Stimulated activated CD4-positive, alpha-beta T cell treated with anti-CD3 and anti-CD28 coated beads, Interleukin-12 subunit alpha, Interleukin-12 subunit beta, amount 100 ng/mL, for 4 hours (primary cell): ENCODE measurements at places on chromosomes 7 and 10.

DNA sequence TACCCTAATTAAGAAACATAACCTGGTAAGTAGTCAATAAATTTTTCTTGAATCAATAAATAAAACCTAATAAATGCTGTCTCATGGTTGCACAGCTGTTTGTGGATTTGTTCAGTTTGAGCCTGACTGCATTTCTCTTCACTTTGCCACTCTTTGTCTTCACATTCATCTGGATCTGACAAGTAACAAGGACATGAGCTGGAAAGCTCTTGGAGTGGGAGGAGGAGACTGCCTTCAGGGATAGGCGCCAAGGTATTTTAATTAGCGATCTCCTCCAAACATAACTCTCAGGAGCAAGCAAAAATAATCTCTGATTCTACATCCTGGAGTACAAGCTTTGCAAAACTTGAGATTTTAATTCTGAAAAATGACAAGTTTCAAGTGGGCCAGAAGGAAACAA lies 251.0 kb downstream of the BMPER start:
- no peak for DNase-seq

DNA sequence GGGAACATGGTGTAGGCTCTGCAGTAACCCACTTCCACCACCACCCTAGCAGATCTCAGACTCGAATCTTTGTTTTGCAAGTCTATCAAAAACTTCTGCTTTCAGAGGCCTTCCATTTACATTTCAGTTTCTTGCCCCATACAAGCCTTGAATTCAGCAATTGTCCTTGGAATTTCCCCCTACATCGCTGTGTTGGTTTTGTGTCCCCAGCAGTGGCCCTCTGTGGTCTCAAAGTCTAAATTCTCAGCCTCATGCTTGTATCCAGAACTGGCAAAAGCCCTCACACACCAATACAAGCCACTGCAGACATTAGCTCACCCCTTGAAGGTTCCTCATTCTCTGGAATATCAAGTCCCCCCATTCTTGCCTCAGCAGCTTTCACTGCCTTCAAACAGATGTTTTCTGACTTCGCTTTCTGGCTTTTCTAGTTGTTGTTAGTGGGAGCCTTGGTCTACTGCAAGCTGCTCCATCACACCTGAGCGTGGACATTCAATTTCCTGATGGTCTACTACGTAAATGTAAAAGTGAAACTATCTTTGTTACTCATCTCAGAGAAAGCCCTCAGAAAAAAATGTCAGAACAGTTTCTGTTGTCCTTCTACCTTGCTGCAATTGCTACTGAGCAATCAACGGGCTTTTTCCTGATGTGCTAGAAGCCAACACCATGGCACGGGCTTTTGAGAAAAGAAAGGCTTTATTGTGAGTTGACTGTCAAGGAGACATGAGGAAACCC lies 1.8 kb upstream of the NUB1 start:
- DNase-seq: no peak

- no peak for DNase-seq
Measured at GRCh38 chr10:5575482-5576153, 50.9 kb downstream of the CALML3 start.

DNA sequence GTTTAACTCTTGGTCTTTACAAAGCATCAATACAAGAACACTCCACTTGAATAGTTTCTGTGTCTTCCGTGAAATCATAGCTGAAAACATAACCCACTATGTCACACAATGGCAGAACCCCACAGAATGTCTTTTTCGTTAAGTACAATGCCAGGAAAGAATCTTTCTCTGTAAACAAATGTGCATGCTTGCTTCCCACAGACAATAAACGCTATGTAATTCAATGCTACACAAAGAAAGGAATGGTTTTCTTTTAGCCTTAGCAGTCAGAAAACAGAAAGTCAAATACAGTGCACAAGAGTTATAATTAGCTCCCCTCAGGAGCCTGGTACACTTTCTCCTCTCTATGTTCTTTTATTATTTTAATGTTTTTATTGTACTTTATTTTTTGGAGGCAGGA lies 186.1 kb downstream of the SRPK2 start:
- DNase-seq: no peak

DNA sequence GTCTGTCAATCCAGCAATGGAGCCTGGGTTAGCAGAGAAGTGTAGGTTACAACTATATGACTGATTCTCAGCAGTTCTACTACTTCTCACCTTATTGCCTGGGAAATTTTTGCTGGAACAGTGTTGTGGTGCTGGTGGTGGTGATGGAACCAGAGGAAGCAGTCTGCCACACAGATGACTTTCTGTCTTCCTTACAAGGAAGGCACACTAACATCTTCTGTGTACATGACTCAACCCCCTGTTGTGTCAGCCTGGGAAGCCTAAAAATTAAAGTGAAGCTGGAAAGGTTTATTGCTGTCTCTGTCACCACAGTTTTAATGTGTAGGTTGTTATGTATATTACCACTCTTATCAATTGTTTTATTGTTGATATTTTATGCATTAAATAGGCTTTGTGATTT lies 40.3 kb downstream of the ANKRD7 start:
- DNase-seq: no peak

GRCh38 chr7:130988443-130988842 lies 254.4 kb upstream of the KLF14 start:
- DNase-seq: no peak

GRCh38 chr10:84404783-84405182 lies 76.4 kb downstream of the CCSER2 start:
- no peak for DNase-seq

DNA sequence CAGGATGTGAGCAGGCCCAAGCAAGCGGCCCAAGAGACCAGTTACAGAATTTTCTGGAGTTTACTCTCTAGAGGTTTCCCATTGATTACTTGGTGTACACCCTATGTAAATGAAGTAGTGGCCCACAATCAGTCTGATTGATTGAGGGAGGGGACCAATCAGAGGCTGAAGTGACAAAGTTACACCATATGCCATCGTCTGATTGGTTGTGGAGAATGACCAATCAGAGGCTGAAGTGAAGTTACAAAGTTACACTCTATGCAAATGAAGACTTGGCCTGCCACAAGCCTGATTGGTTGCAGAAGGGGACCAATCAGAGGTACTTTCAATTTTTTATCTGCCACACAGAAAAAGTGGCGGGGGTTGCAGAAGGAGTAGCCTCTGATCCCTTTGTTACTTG lies 83.7 kb downstream of the KIF20B start:
- no peak for DNase-seq

DNA sequence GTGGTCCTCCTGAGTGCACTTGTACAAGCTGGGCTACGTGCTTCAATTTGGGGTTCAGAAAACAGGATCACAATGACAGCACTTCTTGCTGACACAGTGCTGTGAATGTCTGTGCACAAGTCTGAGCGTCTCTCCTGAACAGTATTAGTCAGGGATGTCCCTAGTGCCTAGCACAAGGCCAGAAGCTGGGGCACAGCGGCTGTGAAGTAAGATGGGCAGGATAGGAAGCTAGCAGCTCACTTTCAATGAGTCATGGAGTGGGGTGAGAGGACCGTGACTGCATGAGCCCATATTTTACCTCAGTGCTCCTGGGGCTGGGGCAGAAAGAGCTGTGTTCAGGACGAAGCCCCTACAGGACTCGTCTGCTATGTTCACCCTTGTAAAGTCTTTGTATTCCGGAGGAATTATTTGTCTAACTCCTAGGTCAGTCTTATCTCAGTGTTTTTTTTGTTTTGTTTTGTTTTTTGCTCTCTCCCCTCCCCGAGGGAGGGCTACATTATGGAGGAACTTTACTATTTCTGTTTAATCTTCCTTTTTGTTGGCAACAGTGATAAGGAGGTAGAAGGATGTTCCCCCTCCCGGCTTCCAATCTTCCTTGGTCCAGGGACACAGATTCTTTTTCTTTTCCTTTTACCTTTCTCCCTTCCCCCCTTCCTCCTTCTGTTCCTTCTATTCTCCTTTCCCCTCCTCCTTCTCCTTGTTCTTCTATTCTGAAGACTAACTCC lies 2.8 kb upstream of the LRMDA start:
- DNase-seq: no peak

- DNase-seq: no peak
Measured at GRCh38 chr10:38054361-38054797, 39.8 kb upstream of the ZNF37A start.

- DNase-seq: no peak
Measured at GRCh38 chr7:2838873-2839578, 5.1 kb downstream of the GNA12 start.

- no peak for DNase-seq
Measured at GRCh38 chr7:156497776-156498509, 142.6 kb upstream of the RNF32 start.

DNA sequence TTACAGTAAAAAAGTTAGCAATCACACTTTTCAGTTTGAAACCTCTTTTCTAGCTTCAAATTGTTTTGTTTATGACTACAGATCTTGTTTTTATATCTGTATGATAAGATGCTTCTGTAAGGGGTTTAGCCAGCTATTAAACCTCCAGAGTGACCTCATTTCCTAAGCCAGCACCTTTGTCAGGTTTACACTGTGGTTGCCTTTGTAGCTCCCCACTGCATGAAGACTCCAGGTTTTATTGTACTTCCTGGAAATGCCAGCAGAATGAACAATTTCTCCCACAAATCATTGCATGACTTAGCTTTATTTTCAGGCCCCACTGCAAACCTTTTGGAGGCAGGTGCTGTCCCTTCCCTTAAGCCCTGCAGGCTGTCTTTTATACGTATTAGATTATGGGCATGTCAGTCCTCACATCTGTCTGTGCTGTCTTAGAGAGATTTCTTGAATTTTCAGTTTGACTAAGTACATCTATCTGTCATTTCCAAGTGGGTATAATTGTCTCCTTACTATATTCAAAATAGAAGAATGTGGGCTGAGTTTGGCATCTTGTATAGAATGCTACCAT lies 8.2 kb upstream of the AGR3 start:
- DNase-seq: no peak

GRCh38 chr10:61896854-61897661 lies 4.4 kb upstream of the ARID5B start:
- DNase-seq: peak; percentile 28

GRCh38 chr7:100632951-100633717 lies 8.2 kb downstream of the TFR2 start:
- DNase-seq: peak; percentile 61

DNA sequence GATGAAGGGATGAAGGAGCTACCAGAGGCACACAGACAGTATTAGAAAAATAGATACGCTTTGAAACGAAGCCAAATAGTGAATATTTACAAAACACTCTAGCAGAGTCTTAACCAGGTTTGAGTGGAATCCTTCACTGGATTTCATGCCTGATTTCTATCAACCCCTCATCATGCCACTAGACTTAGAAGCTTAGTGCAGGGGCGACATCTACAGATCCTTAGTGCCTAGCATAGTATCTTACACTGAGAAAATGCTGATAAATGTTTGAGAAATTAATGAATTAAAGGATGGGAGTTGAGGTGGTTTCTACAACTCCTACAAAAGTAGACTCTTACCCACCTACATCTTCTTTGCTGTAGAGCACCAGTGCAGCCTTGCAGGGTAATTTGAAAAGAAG lies 54.7 kb upstream of the CCNJ start:
- DNase-seq: no peak

- DNase-seq: no peak
Measured at GRCh38 chr7:28479507-28479947, 67.2 kb downstream of the CREB5 start.

DNA sequence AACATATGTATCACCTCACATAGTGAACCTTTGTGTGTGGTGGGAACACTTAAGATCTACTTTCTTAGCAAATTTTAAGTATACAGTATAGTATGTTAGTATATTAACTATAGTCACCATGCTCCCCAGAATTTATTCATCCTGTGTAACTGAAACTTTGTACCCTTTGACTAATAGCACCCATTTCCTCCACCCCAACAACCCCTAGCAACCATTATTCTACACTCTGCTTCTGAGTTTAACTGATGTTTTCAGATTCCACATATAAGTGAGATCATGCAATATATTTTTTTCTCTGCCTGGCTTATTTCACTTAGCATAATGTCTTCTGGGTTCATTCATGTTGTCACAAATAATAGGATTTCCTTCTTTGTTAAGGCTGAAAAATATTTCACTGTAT lies 6.9 kb upstream of the VWDE start:
- no peak for DNase-seq

DNA sequence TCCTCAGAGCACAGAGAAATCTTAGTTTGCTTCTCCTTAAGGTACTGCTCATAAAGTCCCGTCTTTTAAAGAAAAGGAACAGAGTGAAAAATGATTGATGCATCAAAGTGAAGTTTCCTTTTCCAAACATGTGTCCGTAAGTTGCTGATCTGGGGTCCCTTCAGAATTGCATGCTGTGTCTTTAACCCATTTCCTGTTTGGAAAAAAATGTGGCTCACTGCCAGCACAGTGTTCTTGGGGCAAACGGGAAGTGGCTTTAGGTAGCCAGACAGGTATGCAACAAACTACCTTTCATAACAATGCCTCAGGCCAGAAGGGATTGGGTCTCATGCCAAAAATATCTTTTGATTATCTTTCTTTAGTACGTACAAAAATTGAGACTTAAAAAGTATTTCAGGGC lies 50.9 kb downstream of the TFAM start:
- no peak for DNase-seq

GRCh38 chr7:1761097-1761496 lies 91.0 kb downstream of the ELFN1 start:
- DNase-seq: no peak
